HepG2 (cell line): ENCODE measurements at places on chromosomes 6 and 20. TPM values are rescaled to one million over a fixed set of nuclear protein-coding genes. Genes with fewer than 3 reads are reported as not detected.

DNA sequence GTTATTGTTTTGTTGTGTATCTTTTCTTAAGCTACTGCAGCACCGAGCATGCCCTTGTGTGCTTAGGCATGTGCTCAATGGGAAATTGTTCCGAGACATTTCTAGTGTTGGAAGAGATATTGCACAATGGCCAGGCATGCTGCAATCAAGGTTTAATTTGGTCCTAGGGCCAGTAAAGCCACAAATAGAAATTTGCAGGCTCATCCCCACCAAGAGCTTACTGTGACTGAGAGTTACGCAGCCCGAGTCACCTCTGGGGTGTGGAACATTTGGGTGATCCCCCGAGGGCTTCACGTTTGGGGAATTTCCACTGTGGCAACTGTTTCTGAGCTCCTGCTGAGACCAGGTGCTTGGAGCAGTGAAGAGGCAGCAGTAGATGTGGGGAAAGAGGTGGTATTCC is 65.8 kb downstream of the ADTRP start:
- H3K27ac ChIP-seq, result no peak overlapping the region
- H3K4me1 ChIP-seq, result no peaks in the 10 kb centered on the region
- no peaks in the 10 kb centered on the region for H3K36me3 ChIP-seq
- no peaks in the 10 kb centered on the region; the same call in 1 of the 2 replicates for H3K27me3 ChIP-seq

GRCh38 chr6:27865850-27866356 is 46.3 kb downstream of the OR2B2 start:
- H3K27ac ChIP-seq, result peak overlapping the region; percentile 9
- DNase-seq, result no peak
- no peaks in the 10 kb centered on the region for H3K36me3 ChIP-seq
- H3K27me3 ChIP-seq, result peaks cover 31% of the 10 kb centered on the region
- H3K4me1 ChIP-seq, result peaks cover 38% of the 10 kb centered on the region

GRCh38 chr6:116192786-116193185 is 61.1 kb downstream of the TSPYL4 start:
- no peaks in the 10 kb centered on the region for H3K36me3 ChIP-seq
- no peaks in the 10 kb centered on the region for H3K27me3 ChIP-seq
- H3K4me1 ChIP-seq, result no peaks in the 10 kb centered on the region
- H3K4me3 ChIP-seq, result no peak overlapping the region

DNA sequence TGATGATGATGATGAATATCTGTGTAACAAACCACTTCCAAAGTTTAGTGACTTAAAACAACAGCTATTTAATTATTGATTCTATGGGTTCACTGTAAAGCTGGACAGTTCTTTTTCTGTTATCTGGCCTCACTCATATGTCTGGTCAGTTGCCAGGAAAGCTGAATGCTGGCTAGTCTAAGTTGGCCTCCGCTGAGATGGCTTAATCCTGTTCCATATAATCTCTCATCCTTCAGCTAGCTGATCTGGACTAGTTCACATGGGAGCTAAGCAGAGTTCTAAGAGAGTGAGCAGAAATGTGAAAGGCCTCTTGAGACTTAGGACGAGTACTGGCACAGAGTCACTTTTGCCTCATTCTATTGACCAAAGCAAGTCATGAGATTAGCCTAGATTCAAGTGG is 334.7 kb upstream of the FLRT3 start:
- no peak overlapping the region for H3K27ac ChIP-seq
- H3K27me3 ChIP-seq, result no peaks in the 10 kb centered on the region
- H3K4me1 ChIP-seq, result no peaks in the 10 kb centered on the region
- no peak for DNase-seq
- H3K36me3 ChIP-seq, result no peaks in the 10 kb centered on the region

DNA sequence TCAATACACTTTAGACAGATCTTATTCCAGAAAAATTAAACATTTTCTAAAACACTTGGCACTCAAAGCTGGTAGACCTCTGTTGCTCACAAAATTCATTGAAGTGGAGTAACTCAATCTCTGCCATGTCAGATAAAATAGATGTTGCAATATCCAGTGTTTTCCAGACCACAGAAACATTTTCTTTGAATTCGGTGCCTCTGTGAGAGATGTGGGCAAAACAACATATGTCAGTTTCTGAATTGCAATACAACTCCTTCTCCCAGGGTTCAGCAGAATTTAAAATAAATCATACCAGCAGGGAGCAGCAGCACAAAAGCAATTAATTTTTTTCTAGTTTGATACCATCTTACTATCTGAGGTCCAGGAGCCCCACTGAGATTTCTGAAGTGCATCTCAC is 11.3 kb upstream of the PKHD1 start:
- no peaks in the 10 kb centered on the region for H3K4me1 ChIP-seq
- H3K27me3 ChIP-seq, result no peaks in the 10 kb centered on the region
- no peak overlapping the region for H3K27ac ChIP-seq
- H3K36me3 ChIP-seq, result no peaks in the 10 kb centered on the region
- no peak for DNase-seq

DNA sequence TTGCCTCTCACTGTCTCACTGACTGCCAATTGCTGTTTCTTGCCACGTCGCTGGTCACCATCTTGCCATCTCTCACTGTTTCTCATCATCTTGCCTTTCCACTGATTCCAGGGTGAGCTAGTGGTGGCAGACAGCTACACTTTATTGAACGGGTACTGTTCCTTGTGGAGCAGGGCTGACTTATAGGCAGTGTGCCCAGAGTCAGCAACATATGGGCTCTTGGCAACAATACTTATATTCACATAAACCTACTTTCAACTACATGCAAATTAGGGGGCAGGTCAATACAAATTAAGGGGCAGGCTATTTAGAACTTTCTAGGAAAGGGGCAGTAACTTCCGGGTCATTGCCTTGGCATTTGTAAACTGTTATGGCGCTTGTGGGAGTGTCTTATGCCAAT is 186.2 kb upstream of the SYNDIG1 start:
- H3K4me1 ChIP-seq, result no peaks in the 10 kb centered on the region
- H3K27me3 ChIP-seq, result no peaks in the 10 kb centered on the region
- no peak for DNase-seq
- no peaks in the 10 kb centered on the region for H3K36me3 ChIP-seq

DNA sequence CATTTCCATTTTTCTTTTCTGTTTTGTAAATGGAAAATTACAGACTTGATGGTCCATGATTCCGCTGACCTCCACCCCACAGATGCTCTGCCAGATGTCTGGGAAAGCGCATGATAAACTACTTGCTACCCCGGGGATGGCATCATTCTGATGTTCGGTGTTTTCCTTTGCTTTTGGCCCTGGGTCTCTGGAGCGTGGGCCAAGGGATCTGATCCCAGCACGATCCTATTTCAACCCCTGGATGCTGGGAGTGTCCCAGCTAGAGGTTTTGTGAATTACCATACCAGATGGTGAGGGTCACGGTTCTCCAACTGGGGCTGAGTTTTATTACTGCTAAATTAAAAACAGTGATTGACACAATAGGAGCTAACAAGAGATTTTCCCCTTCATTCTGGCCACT is 25.2 kb upstream of the MYLIP start:
- DNase-seq, result no peak
- H3K27ac ChIP-seq, result no peak overlapping the region
- no peaks in the 10 kb centered on the region for H3K36me3 ChIP-seq

- H3K36me3 ChIP-seq, result no peaks in the 10 kb centered on the region
- no peaks in the 10 kb centered on the region for H3K27me3 ChIP-seq
- no peaks in the 10 kb centered on the region for H3K4me1 ChIP-seq
- peak; percentile 5 for DNase-seq
- no peak overlapping the region for H3K27ac ChIP-seq
Observed at GRCh38 chr6:62623846-62624532, 338.0 kb upstream of the KHDRBS2 start.

- H3K36me3 ChIP-seq, result no peaks in the 10 kb centered on the region
- no peak overlapping the region for H3K27ac ChIP-seq
- no peaks in the 10 kb centered on the region for H3K27me3 ChIP-seq
- no peak for DNase-seq
- H3K4me1 ChIP-seq, result peaks cover 54% of the 10 kb centered on the region
Observed at GRCh38 chr6:107668743-107669474, 155.2 kb downstream of the SCML4 start.

DNA sequence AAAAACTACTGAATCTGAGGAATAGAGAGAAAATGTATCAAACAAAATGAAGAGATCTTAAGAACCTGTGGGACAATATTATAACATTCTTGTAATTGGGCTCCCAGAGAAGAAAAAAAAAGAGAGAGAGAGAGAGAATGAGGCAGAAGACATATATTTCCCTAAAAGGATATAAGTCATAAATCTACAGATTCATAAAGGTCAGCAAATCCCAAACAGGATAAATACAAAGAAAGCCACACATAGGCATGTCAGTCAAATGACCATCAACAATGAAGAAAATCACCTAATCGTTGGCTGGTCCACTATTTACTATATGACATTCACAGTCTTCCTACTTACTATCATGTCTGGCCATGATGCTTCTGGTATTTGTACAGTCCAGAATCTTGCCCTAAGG is 190.3 kb downstream of the GMDS start:
- H3K27me3 ChIP-seq, result no peaks in the 10 kb centered on the region
- peaks cover 22% of the 10 kb centered on the region for H3K4me1 ChIP-seq
- H3K4me3 ChIP-seq, result no peak overlapping the region
- peaks cover 7% of the 10 kb centered on the region; the same call in 2 of the 3 replicates for H3K36me3 ChIP-seq
- DNase-seq, result no peak
- H3K27ac ChIP-seq, result no peak overlapping the region

DNA sequence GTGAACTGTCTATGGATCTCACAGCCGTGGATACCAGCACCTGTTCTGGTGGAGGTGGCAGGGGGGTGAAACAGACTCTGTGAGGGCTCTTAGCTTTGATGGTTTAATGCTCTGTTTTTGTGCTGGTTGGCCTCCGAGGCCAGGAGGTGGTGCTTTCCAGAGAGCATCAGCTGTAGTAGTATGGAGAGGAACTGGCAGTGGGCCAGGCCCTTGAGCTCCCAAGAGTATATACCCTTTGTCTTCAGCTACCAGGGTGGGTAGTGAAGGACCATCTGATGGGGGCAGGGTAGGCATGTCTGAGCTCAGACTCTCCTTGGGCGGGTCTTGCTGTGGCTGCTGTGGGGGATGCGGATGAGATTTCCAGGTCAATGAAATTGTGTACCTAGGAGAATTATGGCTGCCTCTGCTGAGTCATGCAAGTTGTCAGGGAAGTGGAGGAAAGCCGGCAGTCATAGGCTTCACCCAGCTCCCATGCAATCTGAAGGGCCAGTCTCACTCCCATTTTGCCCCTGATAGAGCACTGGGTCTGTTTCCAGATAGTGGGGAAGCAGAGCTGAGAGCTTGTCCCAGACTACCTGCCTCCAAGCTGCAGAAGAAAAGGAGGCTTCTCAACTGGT is 102.7 kb upstream of the AHI1 start:
- no peaks in the 10 kb centered on the region for H3K36me3 ChIP-seq
- no peak for DNase-seq
- no peak overlapping the region for H3K27ac ChIP-seq
- H3K27me3 ChIP-seq, result no peaks in the 10 kb centered on the region

GRCh38 chr6:146981981-146982380 is 222.2 kb upstream of the STXBP5 start:
- H3K4me1 ChIP-seq, result peaks cover 66% of the 10 kb centered on the region
- H3K27ac ChIP-seq, result no peak overlapping the region
- no peak overlapping the region for H3K4me3 ChIP-seq
- H3K27me3 ChIP-seq, result no peaks in the 10 kb centered on the region
- H3K36me3 ChIP-seq, result no peaks in the 10 kb centered on the region

- H3K27ac ChIP-seq, result no peak overlapping the region
- H3K4me3 ChIP-seq, result no peak overlapping the region
- H3K4me1 ChIP-seq, result no peaks in the 10 kb centered on the region
- H3K36me3 ChIP-seq, result no peaks in the 10 kb centered on the region
- DNase-seq, result no peak
- no peaks in the 10 kb centered on the region for H3K27me3 ChIP-seq
Observed at GRCh38 chr6:93086351-93086750, 333.0 kb downstream of the EPHA7 start.

DNA sequence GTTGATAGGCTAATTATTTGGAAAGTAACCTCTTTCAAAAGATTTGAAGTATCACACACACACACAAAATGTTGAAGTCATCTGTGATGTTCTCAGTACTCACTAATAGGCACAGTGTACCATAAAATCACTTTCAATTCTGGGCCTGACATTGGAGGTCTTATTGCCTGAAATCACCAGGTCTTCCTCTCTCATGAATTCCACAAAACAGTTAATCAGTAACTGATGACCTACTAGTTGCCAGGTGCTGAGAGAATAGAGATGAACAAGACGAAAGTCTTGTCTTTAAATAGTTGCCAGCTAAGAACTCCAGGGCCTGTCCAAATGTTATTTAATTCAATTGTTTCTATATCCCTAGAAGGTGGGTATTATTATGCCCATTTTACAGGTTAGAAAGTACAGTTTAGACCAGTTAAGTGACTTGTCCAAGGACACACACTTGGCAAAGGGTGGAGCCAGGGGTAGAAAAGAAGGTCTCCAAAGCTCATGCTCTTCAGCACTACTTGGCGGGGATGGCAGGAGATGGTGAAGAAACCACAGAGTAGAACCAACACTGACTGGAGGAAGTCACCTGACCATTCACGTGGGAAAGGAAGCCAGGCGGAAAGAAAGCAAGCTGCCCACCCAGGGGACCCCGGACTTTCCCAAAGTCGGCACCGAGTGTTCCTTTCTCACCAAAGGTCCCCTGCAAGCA is 116.4 kb downstream of the KIF6 start:
- H3K4me1 ChIP-seq, result no peaks in the 10 kb centered on the region
- no peaks in the 10 kb centered on the region for H3K27me3 ChIP-seq
- H3K27ac ChIP-seq, result no peak overlapping the region
- H3K36me3 ChIP-seq, result no peaks in the 10 kb centered on the region

GRCh38 chr6:167826896-167827582 is at the start of gene AFDN:
Gene AFDN, plus strand, starts transcription at chr6:167826911. Its CDS starts 222 bp downstream, at chr6:167827133.
- H3K36me3 ChIP-seq, result no peaks in the 10 kb centered on the region
- H3K27me3 ChIP-seq, result no peaks in the 10 kb centered on the region; the same call in 2 of the 3 replicates
- peak within 1 kb of the TSS; percentile 87 for H3K27ac ChIP-seq
- peak within 1 kb of the TSS; percentile 79 for H3K4me3 ChIP-seq
- DNase-seq, result no peak

DNA sequence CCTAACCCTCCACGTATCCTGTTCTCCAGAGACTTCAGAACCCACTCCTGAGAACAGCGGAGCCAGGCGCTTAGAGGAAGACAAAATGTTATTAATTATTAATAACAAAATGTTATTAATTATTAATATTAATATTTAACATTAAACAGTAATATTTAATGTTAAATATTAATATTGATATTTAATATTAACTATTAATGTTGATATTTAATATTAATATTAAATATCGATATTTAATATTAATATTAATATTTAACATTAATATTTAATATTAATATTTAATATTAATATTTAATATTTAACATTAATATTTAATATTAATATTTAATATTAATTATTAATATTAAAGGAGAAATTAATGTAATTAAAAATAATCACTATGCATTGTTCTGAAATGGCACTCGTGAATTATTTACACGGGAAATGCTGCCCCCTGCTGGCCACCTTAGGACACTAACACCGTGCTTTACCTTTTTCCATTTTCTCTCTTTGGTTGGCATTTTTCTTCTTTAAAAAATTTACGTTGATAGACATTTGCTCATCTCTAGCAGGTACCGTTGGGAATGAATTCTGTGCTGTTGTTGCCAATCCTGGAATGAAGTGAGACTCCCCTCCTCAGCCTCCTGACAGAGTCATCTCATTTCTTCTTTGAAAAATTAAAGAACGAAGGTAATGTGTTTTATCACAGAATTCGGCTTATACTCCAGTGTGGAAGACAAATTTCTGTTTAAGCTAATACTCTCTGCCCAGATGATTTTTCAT is 7.5 kb upstream of the GGTLC1 start:
- no peak overlapping the region for H3K4me3 ChIP-seq
- no peaks in the 10 kb centered on the region for H3K36me3 ChIP-seq

Gene MYLIP
- total RNA-seq, result 3.4 and 4.0 TPM in 2 replicates

Gene TBX18
- not detected in 2 replicates for total RNA-seq

Gene OR12D3
- total RNA-seq, result not detected in 2 replicates

Gene CEP250
- total RNA-seq, result 55.3 and 55.7 TPM in 2 replicates

Gene CTAGE9
- total RNA-seq, result not detected in 2 replicates

Gene ZNF343
- total RNA-seq, result 22.1 and 28.8 TPM in 2 replicates

Gene FHL5
- not detected in 2 replicates for total RNA-seq

Gene PSMB8
- total RNA-seq, result 64.7 and 74.9 TPM in 2 replicates

Gene JPH2
- not detected in 2 replicates for total RNA-seq
